ENCODE measurements at places on chromosomes 13 and 19.

GRCh38 chr19:46748325-46749109 is 2.3 kb upstream of the STRN4 start:
- DNase-seq = peak; percentile 61

DNA sequence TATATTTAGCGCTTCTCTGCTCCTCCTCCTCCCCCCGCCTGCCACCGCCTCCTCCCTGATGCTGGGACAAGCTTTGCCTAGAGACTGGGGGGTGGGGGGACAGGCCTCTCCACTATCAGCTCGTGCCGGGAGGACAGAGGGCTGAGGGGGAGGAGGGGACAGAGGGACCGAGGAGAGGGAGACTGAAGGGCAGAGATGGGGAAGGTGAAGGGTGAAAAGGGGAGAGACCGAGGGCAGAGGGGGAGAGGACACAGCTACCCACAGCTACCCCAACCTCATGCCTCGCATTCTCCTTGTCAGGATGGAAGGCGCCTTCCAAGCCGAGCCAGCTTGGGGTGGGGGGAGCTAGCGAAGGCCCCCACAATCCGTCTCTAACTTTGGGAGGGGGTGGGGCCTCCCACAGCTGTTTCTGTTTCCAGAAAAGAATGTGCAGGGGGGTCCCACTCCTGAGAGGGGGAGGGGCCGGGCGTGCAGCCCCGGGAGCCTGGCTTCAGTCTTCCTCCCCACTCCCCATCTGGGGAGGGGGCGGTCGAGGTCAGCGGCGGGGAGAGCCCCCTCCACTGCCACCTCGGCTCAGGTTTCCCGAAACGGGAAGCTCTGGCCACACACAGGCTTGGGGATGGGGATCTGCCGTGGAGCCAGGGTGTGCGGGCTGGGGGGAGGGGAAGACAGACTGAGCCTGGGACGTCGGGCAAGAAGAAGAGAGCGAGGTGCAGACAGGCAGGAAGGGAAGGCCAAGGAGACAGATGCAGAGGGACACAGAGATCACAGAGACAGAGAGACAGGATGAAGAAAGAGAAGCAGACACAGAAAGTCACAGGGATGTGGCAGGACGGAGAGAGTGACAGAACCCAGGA is 1.6 kb downstream of the DACT3 start:
- DNase-seq = no peak

- DNase-seq = no peak
Observed at GRCh38 chr19:45179072-45179891, 698 bp downstream of the BLOC1S3 start.

GRCh38 chr19:28691683-28692082 is 521.3 kb downstream of the UQCRFS1 start:
- no peak for DNase-seq

DNA sequence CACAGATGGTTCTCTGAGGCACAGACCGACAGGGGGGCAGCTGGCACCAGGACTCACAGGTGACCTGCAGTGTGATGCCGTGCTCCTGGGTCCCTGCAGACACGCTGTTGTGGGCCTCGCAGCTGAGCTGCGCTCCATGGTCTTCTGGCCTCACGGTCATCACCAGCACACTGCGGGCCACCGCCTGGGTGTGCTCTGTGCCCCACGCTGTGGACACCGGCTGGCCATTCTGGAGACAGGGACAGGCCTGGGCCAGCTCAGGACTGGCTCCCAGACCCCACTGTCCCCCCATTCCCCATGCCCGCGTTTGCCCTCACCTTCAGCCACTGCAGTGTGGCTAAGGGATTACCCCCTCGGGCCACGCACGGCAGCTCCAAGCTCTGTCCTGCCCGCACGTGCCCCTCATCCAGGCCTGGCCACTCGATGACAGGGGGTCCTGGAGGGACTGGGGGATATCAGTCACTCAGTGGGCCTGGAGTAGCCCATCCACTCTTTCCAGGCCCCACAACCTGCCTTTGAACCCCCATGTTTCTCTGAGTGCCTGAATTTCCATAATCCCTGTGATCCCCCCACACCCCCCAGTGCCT is 3.3 kb downstream of the NPHS1 start:
- DNase-seq = no peak

DNA sequence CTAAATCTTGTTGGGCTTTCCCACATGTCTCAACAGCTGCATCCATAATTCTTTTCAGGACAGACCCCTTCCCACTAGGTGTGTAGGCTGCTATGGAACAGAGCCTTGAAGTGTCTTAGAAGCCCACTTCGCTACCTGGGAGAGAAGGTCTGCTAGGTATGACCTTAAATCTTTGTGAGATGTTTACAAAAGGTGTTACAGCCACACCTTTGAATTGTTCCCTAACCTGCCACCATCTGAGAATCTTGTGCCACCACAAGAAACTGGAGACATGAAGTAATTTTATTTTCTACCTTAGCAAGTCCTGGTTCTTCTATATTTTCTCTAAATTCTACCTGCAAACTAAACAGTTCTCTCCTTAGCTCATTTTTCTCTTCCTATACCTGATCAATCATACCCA is 67.4 kb upstream of the IL17D start:
- DNase-seq = no peak

Measured in NK-92 treated with Interleukin-12 subunit alpha and Interleukin-12 subunit beta, amount 100 ng/mL, for 24 hours (cell line).